ENCODE measurements at places on chromosomes 11 and 22.

GRCh38 chr11:1815311-1815710 is 19.5 kb upstream of the SYT8 start:
- no peak for DNase-seq

DNA sequence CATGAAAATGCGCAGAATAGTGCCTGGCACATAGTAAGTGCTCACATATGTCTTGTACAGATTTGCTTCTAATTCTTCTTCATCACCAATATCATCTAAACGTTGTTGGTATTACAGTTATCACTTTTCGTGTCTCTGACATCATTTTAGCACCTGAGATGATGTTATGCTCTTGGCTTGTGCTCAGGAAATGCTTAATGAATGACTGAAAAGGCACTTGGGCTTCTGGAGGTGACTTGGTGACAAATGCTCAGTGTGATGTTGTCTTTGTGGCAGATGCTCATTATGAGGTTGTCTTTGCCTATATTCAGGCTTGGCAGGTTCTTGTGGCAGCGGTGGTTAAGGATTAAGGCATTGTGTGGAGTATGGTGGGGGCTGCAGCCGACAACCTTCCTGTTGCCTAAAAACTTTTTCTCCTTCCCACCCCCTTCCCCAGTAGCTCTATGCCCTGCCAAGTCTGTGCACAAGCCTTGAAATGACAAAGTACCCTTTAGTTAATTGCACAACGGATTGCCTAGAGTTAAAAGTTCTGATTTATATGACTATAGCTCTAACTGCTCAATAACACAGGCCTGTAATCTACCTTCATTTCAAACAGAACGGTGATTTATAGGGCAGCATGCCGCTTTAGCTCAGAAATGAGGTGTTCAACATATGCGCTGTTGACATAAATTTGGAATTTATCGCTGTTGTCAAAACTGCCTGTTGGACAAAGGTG is 82.5 kb downstream of the ZBTB16 start:
- no peak for DNase-seq

DNA sequence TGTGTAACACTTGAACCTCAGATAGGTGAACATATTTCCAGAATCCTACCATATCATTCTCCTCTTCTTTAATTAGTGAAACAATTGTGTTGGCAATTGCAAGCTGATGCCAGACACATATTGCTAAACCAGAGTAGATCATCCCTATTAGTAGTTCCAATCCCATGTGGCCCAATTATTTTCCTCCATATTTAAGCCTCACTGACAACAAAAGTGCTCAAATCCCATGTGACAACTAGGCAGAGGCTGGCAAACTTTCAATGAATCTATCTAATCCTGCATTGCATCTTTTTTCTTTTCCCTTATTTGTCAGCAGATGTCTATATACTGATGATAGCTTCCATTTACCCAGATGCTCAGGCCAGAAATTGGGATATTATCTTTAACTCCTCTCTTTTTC is 90.4 kb downstream of the GRIA4 start:
- DNase-seq: no peak

DNA sequence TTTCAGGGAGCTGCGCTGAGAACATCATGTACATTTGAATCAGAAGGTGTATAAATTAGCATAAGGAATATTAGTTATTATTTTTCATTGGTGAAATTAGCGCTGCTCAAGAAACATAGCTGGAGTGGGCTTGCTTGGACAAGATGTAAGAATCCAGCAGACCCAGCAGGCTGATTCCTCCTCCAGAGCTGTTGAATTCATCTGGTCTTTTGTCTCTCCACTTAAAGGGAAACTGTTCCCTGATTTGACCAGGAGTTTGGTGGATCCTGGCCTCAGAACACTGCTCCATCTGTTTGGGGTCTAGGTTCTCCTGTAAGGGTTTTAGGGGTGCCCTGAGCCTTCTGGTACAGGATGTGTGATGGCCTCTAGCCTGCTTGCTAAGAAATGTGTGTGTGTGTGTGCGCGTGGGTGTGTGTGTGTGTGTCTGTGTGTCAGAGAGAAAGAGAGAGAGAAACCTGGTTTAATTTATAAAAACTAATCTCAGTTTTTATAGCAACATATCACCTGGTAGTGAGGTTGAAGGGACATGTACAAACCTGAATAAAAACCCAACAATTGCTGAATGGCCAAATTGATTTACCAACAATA is 8.3 kb upstream of the SORL1 start:
- DNase-seq: no peak

- DNase-seq: no peak
These were observed 284.6 kb upstream of the ZC3H12C start for GRCh38 chr11:109808569-109808968.

- no peak for DNase-seq
These were observed 27.3 kb upstream of the SUSD2 start for GRCh38 chr22:24153959-24154358.

DNA sequence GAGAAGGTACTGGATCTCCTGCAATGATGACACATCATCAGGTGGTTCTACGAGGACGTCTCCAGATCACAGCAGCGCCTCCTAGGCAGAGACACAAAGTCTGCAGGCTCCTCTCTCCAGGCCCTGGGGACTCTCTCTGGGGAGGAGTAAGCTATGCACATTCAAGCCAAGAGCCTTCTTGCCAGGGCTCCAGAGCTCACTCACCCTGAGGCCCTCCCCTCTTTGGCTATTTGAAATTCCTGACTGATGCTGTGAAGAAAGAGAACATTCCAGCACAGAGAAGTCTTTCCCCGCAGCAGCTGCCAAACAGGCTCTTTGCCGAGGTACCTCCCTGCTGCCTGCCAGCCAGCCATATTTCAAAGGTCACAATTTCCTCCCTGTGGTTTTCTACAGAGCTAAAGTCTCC is 204.9 kb downstream of the CSNK2A3 start:
- peak; percentile 33 for DNase-seq

- DNase-seq: no peak
These were observed 59.2 kb downstream of the TRIM44 start for GRCh38 chr11:35721651-35722282.

GRCh38 chr11:92436034-92436920 is 211.7 kb downstream of the FAT3 start:
- DNase-seq: no peak

DNA sequence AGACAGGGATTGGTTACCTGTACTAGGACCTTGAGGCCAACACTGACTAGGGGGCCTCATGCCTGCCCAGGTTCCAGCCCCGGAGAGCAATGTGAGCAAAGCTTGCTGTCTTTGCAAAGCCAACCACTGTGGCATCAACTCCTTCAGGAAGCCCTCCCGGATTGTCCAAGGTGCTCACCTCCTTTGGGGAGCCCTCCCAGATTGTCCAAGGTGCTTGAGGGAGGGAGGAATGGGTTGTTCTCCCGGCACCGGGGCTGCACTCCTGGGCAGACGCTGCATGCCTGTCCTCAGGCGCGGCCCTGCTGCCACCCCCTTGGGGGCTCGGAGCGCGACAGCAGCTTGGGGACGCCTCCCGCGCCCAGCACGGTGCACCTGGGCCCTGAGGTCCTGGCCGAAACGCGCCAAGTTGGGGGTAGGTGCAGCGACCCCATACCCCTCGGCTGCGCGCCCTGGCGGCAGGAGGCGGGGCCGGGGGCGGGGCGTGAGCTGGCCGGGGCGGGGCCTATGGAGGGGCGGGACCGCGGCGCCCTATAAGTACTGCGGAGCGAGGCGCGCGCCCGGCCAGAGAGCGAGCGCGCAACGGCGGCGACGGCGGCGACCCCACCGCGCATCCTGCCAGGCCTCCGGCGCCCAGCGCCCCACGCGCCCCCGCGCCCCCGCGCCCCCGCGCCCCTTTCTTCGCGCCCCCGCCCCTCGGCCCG is at the start of gene CD81:
Gene CD81, plus strand, starts transcription at position 560 of the 701 bp plus-strand sequence. CDS start 240 bp downstream, outside the sequence.
- peak; percentile 80 for DNase-seq

GRCh38 chr11:72703267-72704008 is 29.2 kb upstream of the PDE2A start:
- DNase-seq: peak; percentile 65

DNA sequence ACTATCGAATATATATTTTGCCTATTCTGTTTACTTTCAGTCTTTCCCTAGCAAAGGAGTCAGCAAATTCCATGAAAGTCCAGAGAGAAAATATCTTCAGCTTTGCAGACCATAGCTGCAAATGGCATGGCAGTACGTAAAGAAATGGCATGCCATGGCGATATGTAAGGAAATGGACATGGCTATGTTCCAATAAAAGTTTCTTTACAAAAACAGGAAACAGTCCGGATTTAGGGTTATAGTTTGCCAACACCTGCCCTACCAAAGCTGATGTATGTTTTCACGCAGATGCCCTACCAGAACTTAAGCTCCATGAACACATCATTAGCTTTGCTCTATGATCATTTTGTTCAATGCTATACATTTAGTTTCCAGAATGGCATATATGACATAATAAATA is 19.5 kb downstream of the KIAA0930 start:
- no peak for DNase-seq

DNA sequence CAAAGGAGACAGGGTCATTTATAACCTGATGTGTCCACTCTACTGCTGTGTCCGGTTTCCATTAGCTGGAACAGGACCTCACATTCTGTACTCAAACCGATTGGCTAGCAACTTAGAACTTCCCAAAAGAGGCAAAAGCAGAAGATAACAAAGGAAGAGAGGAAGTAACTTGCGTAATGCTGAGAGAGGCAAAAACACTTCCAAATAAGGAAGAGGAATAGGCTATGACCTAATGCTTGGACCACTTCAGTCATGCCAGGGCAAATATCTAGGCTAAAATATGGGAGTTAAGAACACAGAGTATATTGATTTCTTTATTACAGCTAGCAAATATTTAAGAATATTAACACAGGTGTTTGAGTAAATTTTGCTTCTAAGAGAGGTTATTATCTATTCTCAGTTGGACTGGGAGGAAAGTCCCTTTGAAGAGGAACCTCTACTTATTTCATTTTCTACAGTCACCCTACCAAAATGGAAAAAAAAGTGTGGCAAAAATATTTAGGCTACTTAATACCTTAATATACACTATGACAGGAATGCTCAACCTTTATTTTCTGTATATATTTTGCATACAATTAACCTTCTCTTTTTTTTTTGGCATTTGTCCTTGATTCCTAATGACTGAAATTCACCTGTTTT is 499.8 kb upstream of the CHORDC1 start:
- DNase-seq: no peak

- no peak for DNase-seq
These were observed at the start of gene SMIM35 for GRCh38 chr11:118086913-118087768. SMIM35 (minus strand) TSS chr11:118086963; CDS start chr11:118086757, 206 bp downstream.

DNA sequence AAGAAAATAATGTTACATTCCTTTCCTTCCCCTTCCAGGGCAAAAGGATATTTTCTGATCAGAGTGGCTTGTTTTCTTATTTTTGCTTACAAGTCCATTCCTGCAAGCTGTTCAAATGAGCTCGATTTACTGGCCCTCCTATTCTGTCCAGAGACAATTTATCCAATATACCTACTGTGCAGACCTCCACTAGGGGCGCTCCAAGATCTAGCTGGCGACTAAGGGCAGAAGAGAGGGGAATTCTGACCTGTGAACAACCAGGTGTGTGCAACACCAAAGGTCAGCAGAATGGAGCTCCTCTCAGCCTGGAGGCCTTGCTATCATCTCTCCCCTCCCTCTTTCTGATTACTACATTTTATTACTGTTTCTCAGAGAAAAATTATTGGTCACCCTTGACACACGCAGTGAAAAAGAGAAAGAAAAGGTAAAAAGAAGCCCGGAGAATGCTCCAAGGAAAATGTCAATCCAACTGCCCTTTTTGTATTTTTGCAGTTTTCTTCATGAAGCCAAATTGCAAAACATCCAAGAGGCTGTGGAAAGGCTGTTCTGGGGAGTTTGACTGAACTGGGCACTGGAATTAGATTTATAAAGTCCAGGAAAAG is 3.2 kb downstream of the SEZ6L start:
- peak; percentile 71 for DNase-seq

- no peak for DNase-seq
These were observed 138.7 kb downstream of the TRIM44 start for GRCh38 chr11:35800970-35801953.

DNA sequence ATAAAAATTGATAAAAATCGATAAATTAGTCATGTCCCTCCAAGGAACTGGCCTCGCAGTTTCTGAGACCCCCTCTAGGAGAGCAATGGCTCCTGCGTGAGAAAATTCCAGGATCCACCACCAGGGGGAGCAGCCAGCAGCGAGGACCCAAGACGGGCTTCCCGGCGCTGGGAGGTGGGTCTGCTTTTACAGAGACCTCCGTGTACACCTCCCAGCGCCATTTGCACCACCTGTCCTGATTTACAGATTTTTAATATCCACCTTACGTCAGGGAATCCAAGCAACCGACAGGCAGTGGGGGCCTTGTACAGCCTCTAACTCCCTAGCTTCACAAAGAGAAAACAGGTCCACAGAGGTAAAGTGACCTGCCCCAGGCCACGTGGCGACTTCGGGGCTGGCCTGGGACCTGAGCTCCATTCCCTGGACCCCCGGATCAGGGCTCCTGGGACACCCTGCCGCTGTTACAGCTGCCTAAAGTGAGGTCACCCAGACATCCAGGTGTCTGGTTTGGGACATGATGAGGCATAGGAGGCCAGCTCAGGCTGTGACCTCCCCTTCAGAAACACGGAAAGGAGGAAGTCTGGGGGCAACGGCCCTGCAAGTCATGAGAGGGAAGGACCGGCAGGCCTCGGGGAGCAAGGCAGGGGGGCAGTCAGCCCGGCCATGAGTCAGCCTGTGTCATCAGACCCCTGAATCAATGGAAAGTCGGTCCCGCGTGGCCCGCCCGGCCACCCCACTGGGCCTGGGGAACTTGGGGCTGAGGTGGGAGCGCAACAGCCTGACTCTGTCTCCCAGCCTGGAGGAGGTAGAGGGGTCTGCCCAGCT is 3.5 kb downstream of the OSM start:
- DNase-seq: peak; percentile 95

GRCh38 chr11:69949327-69949726 is 128.8 kb upstream of the ANO1 start:
- no peak for DNase-seq

DNA sequence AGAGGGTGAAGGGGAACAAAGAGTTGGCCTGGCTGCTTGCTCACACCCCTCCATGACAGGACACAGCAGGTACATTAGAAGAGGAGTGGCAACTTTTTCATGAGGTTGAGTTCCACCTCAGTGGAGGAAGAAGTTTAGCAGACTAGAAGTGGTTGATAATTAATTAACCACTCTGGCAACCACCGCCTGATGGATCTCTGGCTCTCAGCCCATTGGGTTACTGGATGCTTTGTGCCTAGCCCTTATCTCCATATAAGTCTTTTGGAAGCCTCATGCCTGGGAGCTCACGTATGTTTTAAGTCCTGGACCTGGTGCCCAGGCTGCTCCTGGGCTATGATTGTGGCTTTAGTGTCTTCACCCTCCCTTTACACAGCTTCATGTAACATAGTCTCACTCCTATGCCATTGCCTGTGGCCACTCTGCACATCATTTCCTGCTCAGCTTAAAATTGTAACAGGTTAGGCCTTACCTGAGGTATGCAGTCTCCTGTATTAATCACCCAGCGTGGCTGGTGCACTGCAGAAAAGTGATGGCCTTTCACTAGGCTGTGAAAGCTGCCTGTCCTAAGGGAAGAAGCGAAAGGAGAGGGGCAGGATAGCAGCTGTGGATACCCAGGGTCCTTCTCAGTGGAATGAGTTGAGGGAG is 72.7 kb upstream of the CRTAM start:
- no peak for DNase-seq

DNA sequence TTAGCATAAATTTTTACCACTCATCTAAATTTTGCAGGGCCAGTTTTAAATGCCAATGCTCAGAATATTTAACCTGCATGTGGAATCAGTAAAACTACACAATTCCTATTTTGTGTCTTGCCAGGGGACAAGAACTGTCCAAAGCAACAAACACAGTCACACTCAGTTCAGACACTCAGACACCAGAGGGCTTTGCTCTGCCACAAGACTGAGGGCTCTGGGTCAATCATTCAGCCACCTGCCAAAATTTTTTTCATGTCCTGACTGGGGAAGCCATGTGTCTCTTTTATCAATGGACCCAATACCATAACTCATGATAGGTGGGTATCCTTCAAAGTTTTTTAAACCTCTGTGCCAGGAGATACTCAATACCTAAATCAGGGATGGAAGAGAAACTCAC is 304.0 kb upstream of the ANO3 start:
- DNase-seq: no peak

Measured in nephron progenitor cell (in vitro differentiated cells).